B cell (primary cell): ENCODE measurements at places on chromosomes 3 and 15. TPM values are rescaled to one million over a fixed set of nuclear protein-coding genes. Genes with fewer than 3 reads are reported as not detected.

Gene GOLGA6L4
- polyA plus RNA-seq = 0.88 and 1.2 TPM in 2 replicates

Gene GOLGA8S
- 0.04 TPM in 2 replicates for polyA plus RNA-seq

Gene NPAP1
- polyA plus RNA-seq = not detected in 2 replicates

- no peak for DNase-seq
These were observed 34.9 kb upstream of the TLE3 start for GRCh38 chr15:70132571-70132970.

GRCh38 chr3:114235431-114235830 is 1.9 kb downstream of the ZNF80 start:
- DNase-seq = no peak

DNA sequence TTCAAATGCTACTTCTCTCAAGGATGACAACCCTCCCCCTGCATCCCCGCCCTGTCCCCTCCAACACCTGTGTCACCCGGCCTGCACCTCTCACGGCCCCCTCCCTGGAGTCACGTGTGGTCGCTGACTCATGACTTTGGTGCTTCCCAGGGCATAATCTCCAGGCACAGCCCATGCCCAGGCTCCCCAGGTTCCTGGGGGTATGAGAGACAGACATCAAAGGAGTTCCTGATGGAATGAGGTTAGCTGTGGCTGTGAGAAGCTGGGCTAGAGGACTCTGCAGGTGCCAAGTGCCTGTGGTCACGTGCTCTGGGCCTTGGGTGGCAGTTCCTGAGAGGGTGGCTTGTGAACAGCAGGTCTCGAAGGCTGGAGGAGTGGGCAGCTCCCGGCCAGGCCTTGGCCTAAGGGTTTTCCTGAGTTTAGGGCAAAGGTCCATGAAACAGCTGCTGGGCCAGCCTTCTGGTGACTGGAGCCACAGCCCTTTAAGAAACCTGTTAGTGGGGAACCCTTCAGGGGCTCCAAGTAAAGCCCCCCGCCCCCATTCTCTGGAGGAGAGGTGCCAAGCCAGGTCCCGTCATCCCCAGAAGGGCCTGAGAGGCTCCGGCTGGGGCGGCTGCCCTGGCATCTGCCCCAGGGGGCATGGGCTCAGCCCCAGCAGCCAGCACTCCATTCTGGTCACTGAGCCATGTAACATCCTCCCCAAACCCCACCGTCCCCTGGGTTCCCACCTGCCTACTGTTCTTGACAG is 230.0 kb downstream of the XXYLT1 start:
- DNase-seq = no peak

DNA sequence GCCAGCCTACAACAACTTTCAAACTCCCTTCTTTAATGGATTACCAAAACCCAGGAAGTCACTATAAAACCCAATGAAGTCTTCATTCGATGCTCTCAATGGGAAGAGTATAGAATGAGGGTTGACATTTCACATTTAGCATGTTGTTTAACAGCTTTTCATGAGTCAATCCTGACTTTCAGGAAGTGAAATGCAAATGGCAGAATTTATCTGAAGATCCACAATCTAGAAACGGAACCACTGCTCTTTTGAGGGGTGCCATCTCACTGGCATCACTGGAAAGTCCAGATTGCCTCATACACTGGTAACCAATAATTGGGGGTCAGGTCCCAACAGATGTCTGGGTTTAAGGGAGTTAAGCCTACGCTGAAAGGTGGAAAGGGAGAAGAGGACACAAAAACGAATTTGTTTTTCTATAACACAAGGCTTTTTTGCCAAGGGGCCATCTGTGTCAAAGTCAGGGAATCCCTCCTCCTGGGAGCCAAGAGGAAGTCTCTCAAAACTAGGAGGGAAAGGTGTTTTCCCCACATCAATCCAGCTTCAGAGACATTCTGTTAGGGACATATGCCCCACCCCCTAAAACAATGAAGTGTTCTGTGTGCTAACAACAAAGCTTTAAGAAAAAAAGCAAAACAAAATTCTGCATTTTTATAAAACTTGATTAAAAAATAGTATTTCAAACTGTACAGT is 12.0 kb upstream of the ATP1B3 start:
- no peak for DNase-seq

DNA sequence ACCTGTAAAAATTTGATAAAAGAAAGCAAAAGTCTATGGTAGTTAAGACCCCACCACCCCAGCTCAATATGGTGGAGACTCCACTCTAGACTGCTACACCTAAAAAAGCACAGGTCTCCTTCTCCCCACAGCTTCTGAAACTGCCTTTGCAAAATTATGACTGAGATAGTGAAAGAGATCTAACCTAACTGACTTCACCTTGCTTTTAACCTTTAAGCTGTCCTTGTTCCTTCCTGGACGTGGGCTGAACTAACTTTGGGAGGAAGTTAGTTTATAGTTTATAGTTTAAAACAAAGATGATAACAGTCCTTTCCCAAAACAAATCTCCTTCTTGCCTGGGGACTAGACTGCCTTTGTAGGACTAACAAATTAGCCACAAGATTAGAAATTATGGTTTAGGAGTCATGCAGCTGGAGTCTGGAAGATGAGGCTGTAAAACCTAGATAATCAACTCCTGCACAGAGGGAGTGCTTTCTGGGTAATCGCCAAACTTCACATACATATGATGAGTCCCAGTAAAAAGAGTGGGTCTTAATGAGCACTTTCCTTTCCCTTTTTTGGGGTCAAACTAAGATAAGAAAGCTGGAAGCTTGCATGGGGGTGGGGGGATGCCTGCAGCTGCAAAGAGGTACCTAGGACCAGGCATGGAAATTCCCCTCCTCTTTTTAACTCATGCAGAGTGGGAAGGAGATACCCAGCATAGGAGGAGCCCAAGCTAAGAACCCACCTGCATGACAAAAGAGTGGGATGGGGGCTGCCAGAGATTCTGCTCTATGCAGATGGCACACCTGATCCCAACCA is 17.5 kb downstream of the CCR8 start:
- no peak for DNase-seq
